Effector memory CD4-positive, alpha-beta T cell (primary cell): ENCODE measurements at places on chromosomes 4 and X.

- no peak for DNase-seq
These were observed 35.3 kb downstream of the CXCL1 start for GRCh38 chr4:73904491-73904890.

GRCh38 chr4:47831026-47831679 is 6.7 kb downstream of the CORIN start:
- DNase-seq = no peak

DNA sequence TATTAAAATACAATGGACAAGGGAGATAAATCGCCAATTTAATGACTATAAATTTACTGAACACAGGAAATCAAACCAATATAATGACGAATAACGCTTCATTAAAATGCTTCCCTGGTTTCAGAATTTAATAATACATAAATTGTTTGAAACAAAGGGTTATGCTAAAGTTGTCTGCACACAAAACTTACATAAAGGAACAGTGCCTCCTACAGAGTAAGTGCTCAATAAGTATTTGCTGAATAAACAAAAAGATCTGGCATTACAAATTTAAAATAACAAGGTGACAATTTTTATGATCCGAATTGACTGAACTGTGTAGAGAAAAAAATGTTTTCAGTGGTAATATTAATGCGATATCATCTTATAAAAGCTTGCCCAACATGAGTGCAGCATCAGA is 69.6 kb downstream of the NOCT start:
- DNase-seq = no peak

- DNase-seq = peak; percentile 30
These were observed 38.8 kb downstream of the SEPTIN6 start for GRCh38 chrX:119654112-119654531.

DNA sequence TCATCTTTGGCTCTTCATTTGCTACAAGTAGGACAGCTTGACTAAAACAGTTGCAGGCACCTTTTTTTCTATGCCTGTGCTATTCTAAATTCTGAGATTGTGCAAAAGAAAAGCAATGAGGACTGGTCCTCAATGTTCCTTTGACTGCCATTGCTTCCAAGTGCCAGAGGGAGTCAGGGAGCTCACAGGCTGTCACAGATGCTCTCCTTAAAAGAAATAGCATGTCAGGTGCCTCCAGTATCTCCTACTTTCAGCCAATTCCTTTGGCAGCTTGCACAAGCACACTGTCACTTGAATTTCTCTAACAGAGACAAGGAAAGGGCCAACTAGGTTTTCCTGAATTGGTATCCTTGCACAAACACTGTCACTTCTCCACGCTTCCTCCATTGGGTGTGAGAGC is 228.2 kb downstream of the ADGRA3 start:
- DNase-seq = no peak

DNA sequence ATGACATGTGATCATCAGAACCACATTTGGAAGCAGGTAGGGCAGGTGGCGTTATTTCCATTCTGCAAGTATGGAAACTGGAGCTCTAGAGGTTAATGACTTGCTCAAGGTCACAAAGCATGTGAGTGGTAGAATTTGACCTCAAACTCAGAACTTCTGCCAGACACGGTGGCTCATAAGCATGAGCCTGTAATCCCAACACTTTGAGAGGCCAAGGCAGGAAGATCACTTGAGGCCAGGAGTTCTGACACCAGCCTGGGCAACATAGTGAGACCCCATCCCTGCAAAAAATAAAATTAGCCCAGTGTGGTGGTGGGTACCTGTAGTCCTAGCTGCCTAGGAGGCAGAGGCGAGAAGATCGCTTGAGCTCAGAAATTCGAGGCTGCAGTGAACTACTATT is 139.2 kb downstream of the PALLD start:
- no peak for DNase-seq

- DNase-seq = no peak
These were observed 241.4 kb downstream of the FRMPD4 start for GRCh38 chrX:12379671-12380070.

GRCh38 chr4:41426539-41426938 is 111.4 kb upstream of the LIMCH1 start:
- DNase-seq = no peak

DNA sequence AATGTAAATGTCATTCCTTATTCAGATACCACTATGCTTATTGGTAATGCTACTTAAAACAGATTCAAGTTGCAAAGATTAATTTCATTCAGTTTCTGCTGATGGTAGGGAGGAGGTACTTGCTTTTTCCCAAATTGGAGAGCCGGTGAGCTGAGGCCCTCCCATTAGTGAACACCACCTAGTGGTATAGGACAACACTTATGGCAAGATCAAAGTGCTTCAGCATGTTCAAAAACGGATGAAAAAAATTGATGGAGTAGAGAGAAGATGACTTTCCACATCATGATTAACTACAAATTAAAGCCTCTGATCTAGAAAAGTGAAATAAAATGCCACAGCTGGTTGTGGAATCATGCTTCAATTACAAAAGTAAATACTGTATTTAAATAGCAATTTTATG is 112.9 kb downstream of the MBNL3 start:
- no peak for DNase-seq

DNA sequence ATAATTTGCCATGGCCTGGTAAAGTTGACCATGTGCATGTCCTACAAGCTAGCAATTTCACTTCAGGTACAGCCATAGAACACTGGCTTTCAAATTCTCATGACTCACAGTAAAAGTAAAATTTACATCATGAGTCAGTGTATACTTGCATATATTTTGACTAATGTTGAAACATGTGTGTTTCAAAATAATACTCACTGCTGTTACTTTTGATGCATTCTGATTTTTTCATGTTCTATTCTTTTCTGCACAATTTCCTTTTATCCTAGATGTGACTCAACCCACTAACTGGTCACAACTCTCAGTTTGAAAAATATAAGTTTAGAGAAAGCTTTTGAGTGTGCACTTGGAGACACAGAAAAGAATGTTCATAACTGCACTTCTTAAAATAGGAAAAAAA is 365.7 kb downstream of the FGF13 start:
- no peak for DNase-seq

GRCh38 chr4:56701161-56701480 is 20.0 kb upstream of the HOPX start:
- no peak for DNase-seq
